AG08396 (cell line): ENCODE measurements at places on chromosomes 7 and 10.

DNA sequence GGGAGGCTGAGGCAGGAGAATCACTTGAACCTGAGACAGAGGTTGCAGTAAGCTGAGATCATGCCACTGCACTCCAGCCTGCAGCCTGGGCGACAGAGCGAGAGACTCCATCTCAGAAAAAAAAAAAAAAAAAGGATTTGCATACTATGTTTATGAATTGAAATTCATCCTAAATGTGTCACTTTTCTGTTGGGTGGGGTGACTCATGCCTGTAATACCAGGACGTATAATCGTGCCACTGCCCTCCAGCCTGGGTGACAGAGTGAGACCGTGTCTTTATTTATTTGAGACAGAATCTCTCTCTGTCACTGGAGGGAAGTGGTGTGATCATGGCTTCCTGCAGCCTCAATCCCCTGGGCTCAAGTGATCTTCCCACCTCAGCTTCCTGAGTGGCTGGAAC is 5.8 kb downstream of the ZNF212 start:
- DNase-seq: no peak

DNA sequence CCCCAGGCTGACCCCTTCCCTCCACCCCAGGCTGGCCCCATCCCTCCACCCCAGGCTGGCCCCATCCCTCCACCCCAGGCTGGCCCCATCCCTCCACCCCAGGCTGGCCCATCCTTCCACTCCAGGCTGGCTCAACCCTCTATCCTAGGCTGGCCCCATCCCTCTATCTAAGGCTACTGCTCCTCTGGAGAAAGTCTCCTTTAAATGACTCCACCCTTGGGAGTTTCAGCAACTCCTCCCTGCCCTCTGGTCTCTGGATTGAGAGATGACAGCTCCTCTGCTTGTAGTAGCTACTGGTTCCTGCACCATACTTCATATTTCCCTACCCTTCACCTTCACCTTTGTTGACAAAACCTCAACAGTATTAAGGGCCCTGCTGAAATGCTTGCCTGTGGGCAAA is 8.5 kb downstream of the PRLHR start:
- DNase-seq: no peak

DNA sequence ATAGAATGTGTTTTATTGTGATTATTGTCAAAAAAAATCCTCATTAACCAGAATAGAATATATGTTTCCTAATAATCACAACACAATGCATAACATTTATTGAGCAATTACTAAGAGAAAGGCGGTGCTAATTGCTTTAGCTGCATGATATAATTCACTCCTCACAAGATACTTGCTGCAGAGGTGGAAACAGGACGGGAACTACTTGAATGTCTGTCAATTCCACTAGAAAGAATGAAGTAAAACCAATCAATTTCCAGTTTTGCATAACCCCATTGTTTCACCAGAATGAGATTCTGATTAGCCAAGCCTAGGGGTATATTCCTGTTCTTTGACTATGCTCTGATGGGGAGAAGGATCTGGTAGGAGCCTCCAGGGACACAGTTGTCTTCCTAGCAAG is 239.1 kb upstream of the NRP1 start:
- no peak for DNase-seq

DNA sequence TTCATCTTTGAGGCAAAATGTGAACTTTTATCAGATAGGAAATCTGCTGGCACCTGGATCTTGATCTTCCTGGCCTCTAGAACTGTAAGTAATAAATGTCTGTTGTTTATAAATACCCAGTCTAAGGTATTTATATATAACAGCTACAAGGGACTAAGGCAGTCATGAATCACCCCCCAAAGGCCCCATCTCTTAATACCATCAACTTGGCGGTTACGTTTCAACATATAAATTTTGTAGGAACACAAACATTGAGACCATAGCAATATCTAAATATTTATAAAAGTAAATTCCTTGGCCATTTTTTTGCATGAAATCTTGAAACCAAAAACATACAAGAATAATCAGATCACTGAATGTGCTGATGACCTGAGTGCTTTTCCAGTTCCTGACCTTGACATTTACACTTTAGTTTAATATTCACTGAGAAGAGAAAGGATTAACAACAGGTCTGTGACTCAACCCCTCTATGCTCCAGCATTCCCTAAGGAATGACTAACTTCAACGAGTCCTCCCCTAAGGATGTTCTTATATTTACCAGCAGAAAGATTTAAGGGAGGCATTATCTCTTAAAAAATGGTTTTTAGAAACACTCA is 1438.5 kb upstream of the CELF2 start:
- DNase-seq: no peak

DNA sequence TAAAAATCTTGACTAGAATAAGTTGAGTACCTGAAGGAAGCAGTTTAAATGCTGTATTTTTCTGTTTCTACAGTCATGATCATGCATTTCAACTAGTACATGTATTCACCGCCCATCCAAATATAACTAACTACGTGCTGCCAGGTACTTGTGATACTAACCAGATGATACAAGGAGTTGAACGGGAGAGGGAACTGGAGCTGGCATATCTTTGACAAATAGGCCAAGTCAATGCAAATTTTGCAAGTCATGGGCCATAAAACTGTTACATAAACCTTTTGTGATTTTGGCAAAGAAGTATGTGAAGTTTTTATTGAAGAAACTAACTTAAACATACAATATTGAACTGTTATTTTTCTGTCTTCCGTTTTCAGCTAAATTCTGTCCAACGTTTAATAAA is 14.5 kb downstream of the NUP42 start:
- DNase-seq: no peak

DNA sequence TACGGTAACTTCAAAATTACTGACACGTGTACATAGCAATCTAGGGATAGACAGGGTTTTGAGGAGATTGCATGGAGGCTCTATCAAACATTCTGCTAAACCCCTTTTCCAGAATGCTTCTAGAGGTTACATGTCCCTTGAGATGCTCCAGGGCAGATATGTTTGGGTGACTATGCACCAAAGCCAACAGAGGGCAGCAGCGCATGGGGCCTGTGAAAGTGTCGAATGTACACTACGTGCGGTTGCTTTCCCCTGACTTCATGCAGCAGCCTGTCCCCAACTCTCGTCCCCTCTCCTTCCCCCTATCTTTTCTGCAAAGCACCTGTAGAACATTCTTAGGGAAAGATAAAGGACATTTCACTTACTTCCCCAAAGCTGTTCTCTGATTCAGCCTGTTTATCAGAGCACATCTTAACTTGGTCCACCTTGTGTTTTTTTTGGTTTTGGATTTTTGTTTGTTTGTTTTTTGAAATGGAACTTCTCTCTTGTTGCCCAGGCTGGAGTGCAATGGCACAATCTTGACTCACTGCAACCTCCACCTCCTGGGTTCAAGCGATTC is 90.2 kb downstream of the UBE3C start:
- DNase-seq: peak; percentile 31

DNA sequence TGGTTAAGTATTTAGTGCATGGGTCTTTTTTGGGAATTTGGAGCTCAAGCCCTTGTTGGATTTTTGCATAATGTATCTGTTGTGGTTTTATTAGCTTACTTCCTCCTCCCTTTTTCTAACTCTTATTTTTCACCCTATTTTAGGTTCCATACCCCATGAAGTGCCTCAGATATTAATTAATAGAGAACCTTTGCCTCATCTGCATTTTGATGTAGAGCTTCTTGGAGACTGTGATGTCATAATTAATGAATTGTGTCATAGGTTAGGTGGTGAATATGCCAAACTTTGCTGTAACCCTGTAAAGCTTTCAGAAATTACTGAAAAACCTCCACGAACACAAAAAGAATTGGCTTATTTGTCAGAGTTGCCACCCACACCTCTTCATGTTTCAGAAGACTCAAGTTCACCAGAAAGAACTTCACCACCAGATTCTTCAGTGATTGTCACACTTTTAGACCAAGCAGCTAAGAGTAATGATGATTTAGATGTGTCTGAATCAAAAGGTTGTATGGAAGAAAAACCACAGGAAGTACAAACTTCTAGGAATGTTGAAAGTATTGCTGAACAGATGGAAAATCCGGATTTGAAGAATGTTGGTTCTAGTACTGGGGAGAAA is 28.0 kb downstream of the SIRT1 start:
- peak; percentile 5 for DNase-seq

- no peak for DNase-seq
These were observed 62.7 kb downstream of the PPP1R9A start for GRCh38 chr7:94970085-94970576.

DNA sequence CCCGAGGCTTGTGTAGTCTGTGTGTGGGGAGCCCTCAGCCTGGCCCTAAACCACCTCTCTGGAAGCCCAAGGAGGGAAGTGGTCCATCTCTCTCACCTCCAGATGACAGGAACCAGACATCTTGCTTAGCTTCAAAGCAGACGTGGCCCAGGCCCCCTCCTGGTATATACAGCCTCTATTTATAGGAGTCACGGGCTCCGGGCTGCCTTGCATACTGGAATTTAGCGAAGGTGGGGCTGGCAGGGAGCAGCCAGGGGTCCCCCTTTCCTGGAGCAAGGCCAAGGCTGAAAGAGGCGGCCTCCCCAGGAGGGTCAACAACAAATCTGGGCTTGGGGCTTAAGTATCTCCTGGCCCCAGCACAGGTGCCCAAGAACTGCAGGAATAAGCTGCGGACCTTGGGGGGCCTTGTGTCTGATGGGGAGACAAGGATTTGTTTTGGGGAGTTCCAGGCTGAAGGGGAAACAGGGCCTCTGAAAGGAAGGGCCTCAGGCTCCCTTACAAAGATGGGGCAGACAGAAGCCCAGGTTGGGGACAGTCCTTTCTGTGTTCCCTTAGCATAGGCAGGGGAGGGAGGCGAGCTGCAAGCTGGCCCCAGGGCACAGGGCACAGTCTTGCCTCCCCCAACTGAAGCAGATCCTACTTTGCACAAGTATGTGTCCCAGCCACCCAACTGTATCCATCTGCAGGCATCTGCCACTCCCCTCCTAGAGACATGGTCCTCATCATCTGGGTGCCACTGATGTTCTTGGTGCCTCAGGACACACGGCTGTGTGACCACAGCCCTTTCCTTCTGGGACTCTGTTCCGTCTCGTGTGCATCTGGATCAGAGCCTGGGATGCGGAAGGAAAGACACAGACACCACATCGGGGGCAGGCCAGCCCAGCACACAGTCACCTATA is 11.9 kb downstream of the ZCCHC24 start:
- DNase-seq: no peak

GRCh38 chr10:99234041-99234790 is 1.4 kb downstream of the HPSE2 start:
- DNase-seq: peak; percentile 61

- no peak for DNase-seq
These were observed 816 bp downstream of the TECPR1 start for GRCh38 chr7:98251231-98251600.

- DNase-seq: no peak
These were observed 20.5 kb downstream of the GSAP start for GRCh38 chr7:77395626-77396025.

DNA sequence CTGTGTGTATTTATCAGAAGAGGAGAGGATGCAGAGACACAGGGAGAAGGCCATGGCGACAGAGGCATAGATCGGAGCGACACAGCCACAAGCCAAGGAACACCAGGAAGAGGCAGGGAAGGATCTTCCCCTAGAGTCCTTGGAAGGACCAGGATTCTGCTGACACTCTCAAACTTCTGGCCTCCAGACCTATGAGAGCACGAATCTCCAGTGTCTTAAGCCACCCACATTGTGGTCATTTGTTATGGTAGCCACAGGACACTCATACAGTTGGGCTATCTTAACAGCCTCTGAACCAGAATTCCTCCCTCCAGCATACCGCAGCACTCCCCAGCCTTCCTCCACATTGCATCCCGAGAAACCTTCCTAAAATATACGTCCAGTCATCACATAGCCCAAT is 367.0 kb upstream of the MGMT start:
- no peak for DNase-seq

GRCh38 chr7:4803397-4804241 is 28.2 kb downstream of the AP5Z1 start:
- no peak for DNase-seq

DNA sequence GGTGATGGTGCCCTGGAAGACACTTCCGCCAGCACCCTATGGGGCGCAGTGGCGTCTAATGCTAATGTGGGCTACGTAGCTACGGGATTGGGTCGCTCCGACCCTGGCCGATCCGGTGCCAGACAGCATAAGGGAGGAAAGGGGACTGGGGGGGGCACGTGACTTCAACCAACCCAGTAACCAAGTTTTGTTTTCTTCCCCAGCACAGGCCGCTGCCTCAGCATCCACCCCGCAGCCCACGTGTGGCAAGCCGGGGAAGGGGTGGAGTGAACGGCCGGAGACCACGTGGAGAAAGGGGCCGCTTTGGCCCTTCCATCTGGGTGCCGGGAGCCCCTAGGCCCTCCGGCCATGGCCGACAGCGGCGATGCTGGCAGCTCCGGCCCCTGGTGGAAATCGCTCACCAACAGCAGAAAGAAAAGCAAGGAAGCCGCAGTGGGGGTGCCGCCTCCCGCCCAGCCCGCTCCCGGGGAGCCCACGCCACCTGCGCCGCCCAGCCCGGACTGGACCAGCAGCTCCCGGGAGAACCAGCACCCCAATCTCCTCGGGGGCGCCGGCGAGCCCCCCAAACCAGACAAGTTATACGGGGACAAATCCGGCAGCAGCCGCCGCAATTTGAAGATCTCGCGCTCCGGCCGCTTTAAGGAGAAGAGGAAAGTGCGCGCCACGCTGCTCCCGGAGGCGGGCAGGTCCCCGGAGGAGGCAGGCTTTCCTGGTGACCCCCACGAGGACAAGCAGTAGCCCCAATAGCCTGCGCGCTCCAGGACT is 2.5 kb downstream of the PRR15 start:
- peak; percentile 11 for DNase-seq

DNA sequence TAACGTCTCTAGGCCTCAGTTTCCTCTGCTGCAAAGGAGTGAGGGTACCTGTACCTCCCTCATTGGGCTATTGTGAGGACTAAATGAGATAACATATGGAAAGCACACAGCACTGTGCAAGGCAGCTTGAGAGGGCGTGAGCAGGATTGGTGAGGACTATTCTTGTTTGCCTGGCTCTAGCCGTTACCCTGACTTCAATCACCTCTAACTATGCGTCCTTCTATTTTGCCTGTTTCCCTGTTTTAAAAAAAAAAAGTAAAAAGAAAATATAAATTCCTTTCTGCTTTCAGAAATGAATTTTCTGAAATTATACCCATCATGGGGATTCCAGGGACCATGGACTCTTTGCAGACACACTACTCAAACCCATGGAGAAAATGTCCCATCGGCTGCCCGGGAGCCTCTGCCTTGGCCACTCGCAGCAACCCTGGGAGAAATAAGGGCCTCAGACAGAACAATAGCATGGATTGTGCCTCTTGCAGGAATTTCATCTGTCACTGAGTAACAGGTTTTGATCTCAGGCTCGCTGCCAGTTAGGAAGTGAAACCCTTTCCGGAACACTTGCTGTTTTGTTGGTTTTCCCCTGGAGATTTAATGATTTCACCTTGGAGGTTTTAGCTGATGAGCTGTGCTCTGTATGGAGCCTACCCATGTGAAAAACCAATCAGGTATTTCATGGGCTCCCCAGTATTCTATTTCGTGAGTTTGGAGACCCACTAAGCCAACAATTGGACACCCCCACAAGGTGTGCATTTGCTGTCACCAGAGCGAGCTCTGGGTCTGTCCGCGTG is 55.6 kb downstream of the STEAP1B start:
- DNase-seq: no peak

GRCh38 chr10:20839910-20840309 is 57.2 kb downstream of the NEBL start:
- DNase-seq: no peak
